Germinal center (tissue), 1 donor: ENCODE measurements at places on chromosomes 7 and 10.

GRCh38 chr7:125347269-125347668 is 417.6 kb upstream of the POT1 start:
- DNase-seq: no peak

GRCh38 chr10:61753453-61753852 is 90.7 kb downstream of the CABCOCO1 start:
- no peak for DNase-seq

DNA sequence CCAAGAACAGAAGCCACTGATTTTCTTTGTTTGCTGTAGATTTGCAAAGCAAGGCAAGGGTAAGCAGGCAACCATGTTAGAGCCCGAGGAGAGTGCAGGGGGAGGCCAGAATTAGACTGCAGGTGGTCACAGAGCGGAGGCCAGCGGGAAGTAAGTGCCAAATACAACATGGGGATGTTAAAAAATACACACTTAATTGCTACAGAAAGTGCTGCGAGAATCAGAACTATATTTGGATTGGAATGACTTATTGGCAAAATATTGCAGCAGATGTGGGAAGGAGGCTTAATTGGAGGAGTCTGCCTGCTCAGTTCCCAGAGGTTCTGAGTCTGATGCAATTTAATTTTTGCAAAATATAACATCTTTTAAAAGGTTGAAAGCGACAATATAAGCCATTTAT is 49.7 kb upstream of the ADCY1 start:
- no peak for DNase-seq

GRCh38 chr7:2362385-2363088 is 7.9 kb downstream of the EIF3B start:
- no peak for DNase-seq

GRCh38 chr7:157652161-157652953 is 315.6 kb downstream of the DNAJB6 start:
- no peak for DNase-seq

GRCh38 chr7:73899731-73900142 is 38.8 kb downstream of the TMEM270 start:
- DNase-seq: no peak

GRCh38 chr10:59585046-59585700 is 124.5 kb downstream of the SLC16A9 start:
- no peak for DNase-seq

DNA sequence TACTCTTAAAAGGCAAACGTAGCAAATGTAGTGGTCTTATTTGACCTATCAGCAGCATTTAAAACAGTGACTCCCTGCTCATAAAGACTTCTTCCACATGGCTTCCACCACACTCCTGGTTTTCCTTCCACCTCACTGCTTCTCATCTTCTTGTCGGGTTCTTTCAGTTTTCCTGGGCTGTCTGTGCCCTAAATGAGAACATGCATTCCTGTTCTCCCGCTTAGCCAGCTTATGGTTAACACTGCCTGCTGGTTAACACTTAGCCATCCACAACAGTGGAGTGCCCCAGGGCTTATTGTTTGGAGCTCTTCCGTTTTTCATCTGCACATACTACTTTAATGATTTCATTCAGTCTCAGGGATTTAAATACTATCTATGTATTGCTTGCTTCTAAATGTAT is 34.3 kb upstream of the EXOC6 start:
- no peak for DNase-seq

- no peak for DNase-seq
Observed at GRCh38 chr10:130357951-130358350, 221.8 kb downstream of the GLRX3 start.
